Left lung (tissue), 14 donors: ENCODE measurements at places on chromosomes 3 and 15. TPM values are rescaled to one million over a fixed set of nuclear protein-coding genes. Genes with fewer than 3 reads are reported as not detected.

Gene GPR15
- not detected for polyA plus RNA-seq

GRCh38 chr3:24741506-24741905 lies 246.9 kb upstream of the THRB start:
- no peak for DNase-seq

Gene ACTRT3
- polyA plus RNA-seq, result 3.1 TPM

Gene PP2D1
- polyA plus RNA-seq, result 1.2 TPM

DNA sequence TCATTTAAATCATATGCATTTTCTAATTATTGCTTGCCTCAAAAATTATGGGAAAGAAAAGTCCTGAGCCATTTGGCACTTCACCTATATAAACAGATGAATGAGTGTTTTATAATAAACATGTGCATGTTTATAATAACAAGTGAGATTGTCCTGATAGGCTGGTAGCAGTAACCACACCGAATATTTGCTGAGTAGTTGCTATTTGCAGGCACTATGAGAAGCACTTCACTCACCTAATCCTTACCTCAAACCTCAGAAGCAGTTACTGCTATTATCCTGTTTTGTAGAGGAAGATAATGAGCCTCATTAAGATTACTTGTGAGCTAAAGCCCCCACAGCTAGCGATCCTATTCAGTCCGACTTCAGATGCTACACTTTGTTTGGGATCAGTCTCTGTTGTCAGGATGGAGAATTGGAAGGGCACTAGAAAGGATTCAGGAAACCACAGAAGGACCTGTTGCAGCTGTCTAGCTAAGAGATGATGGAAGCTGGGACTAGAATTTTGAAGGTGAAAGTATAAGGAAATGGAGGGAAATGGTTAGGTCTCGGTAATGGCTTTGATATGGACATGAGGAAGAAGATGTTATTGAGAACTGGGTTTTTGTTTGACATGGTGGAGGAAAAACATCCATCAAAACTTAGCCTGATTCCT lies 28.4 kb upstream of the MAGI1 start:
- no peak for DNase-seq

- DNase-seq, result peak; percentile 40
Observed at GRCh38 chr15:67183443-67184169, 70.9 kb downstream of the AAGAB start.

GRCh38 chr3:72748659-72749058 lies 99.6 kb downstream of the SHQ1 start:
- DNase-seq, result no peak

Gene TRIP4
- polyA plus RNA-seq, result 46.4 TPM

Gene CLDN16
- 0.04 TPM for polyA plus RNA-seq

- no peak for DNase-seq
Observed at GRCh38 chr3:129442947-129443346, 2.9 kb downstream of the IFT122 start.

- DNase-seq, result no peak
Observed at GRCh38 chr15:67133738-67134066, 68.3 kb downstream of the SMAD3 start.

- no peak for DNase-seq
Observed at GRCh38 chr3:94362393-94362792, 299.5 kb downstream of the NSUN3 start.

GRCh38 chr3:193021506-193022010 lies 103.9 kb upstream of the MB21D2 start:
- DNase-seq, result no peak

- DNase-seq, result peak; percentile 85
Observed at GRCh38 chr15:97875513-97876280, 84.8 kb upstream of the ARRDC4 start.

GRCh38 chr3:150091626-150092025 lies 120.9 kb upstream of the PFN2 start:
- DNase-seq, result no peak

DNA sequence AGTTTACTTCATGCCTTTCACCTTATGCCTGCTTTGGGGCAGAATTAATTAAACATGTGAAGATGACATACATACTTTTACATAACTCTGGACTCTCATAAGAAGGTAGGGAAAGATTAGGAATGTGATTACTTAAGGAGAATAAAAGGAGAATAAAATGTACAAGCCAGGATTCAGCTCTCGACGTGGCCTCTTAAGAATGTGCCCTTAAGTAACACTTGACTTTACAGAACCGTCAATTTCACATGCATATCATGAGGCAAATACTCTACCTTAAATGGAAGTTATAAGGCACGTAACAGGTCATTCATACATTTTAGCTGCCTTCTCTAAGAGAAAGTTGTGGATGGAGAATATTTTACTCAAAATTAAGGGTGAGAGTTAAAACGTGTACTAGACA lies 263.7 kb upstream of the LMCD1 start:
- no peak for DNase-seq

DNA sequence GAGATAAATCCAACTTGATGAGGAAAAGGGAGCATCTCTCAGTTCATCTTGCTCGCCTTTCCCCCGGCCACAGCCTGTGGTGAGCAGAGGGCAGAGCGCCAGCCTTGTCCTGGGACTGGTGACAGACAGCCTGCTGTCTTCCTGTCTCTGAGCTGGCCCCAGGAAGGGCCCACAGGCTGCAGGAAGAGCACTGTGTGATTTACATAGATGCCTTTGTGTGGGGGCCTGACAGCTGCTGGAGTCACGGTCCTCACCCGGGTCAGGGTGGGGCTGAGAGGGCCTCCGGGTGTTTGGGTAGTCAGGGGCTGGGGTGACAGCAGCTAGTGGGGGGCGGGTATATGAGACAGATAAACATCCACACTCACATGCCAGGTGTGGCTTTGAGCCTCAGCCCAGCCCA lies 29.3 kb downstream of the PLA2G4D start:
- no peak for DNase-seq

DNA sequence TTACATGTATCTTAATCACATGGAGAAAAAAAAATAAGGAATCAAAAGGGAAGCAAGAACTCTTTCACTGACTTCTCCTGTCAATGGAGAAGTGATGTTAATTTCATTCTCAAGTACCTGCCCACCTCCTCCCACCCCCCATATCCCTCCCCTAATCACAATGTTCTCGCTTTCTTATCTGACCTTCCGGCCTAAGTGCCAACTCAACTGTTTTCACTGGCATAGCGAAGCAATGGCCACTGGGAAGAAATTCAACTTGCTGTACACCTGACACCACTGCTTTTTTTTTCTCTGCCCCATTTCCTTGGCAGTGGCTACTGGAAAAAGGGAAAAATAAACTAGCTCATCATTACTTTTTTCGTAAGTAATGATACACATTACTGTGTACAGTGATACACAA lies 3.8 kb downstream of the SGO1 start:
- DNase-seq, result no peak

DNA sequence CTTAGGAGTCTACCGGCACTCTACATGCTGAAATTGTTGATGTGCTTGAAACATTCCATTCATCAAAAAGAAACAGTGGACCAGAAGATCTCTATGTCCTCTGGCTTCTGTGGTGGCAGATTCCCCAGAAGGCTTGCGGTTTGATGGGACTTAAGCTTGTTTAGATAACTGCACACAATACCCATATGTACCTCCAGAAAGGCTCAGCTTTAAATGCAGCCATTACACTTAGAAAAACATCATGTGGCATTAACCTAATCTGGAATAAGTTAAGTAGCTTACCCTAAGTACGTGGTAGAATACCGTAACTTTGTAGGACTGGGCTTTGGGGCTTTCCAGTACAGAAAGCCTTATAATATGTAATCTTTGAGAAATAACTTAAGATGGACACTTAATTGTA lies 187.3 kb downstream of the RBMS3 start:
- DNase-seq, result no peak

DNA sequence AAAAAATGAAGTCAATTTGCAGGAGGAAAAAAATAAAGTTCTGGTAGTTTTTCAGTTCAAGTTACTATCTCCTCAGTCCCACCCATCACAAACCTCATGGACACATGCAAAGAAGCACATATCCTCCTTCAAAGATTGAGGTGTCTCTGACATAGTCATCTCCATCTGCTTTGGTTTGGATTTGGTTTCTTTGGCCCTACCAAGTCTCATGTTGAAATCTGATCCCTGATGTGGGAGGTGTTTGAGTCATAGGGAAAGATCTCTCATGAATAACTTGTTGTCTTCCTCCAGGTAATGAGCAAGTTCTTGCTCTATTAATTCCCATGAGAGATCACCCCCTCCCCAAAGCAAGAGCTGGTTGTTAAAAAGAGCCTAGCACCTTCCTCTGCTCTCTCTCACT lies 446.8 kb downstream of the IGSF11 start:
- DNase-seq, result no peak

Gene SOX14
- not detected for polyA plus RNA-seq

Gene SEMA7A
- 6.6 TPM for polyA plus RNA-seq

DNA sequence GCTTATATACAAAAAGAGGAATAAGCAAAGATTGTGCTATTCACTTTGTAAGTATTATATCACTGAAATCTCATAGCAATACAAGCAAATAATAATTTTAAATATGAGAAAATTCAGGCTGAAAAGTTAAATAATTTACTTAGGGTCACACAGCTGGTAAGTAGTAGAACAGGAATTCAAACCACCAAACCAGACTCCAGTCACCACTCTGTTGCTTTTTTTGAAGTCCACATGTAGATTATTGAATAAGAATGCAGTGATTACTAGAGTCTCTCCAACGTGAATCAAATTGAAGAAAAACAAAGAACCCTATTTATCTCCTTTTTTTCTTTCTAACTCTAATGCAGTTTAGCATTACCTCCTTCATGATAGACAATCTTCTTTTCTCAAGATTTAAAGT lies 15.9 kb downstream of the SPICE1 start:
- no peak for DNase-seq

DNA sequence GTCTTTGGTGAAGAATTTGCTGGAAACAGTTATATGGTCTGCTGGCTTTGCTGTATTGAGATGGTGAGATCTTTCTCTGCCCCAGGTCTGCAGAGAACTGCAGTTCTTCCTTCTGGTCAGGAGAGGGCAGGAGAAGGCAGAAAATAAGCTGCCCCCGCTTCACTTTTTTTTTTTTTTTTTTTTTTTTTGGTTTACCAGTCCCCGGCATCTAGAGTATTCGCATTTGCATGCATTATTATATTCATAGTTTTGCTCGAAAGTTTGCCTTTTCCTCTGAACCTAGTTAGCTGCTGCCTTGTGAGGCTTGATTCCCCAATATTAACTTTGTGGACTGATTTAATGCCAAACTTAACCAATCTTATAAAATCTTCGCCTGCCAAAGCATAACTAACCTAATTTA lies 10.6 kb upstream of the PARL start:
- no peak for DNase-seq

Gene ZNF385D
- polyA plus RNA-seq, result 15.3 TPM

Gene CCDC13
- polyA plus RNA-seq, result 0.95 TPM

DNA sequence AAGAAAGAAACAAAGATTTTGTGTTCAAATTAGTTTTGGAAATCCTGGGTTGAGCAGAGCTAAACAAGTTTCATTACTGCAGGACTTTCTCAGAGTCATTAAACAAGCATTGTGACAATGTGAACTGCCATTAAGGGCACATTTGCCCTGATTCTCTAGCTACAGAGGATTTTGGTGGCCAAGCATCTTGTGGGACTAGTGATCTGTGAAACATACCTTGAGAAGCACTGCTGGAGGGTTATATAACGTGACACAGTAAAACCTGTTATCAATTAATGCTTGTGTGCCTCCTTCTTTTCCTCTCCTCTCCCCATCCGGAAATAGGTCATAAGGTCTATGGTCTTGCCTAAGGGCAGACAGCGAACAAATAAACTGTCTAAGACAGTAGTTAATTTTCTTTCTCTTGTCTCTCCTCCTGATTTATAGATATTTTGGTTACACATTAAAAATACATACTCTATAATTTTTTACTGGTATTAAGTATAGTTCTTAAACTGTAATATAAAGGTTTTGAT lies 167.3 kb upstream of the NANOGP8 start:
- DNase-seq, result no peak

- DNase-seq, result no peak
Observed at GRCh38 chr3:9023226-9023590, 59.9 kb upstream of the RAD18 start.

- no peak for DNase-seq
Observed at GRCh38 chr3:13483988-13484695, 4.0 kb downstream of the HDAC11 start.

Gene KBTBD13
- 0.71 TPM for polyA plus RNA-seq

DNA sequence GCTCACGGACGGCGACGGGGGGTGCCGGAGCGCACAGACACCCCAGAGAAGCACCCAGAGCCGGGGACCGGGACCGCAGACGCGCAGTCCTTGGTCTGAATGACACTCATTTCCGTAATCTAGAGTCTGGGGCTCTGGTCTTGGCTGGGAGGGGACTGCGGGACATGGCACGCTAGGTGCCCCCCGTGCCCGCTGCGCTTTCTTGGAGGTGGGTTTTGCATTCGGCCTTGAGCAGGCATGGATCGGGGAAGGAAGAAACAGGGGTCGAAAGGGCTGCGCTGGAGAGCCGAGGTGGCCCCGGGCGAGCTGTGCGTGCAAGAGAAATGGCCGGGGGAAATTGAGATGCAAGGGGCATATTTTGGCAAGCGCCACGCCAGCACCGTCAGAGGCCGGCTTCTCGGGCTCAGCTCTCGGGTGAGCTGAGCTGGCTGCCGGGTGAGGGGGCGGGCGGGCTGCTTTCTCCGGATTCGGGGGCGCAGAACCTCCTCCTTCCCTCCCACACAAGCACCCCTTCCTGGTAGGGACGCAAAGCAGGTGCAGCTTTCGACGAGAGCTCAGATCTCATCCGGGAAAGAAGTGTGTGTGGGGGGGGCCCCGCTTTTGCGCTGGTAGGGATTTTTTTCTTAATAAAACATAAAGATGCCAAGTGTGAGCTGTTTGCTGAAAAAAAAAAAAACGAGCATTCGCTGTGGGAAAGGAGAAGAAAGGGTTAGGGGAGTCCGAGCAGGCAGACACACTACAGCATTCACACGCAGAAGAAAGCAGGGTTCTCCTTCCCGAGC lies 963 bp upstream of the NTRK3 start:
- no peak for DNase-seq

- DNase-seq, result no peak
Observed at GRCh38 chr15:35540885-35541284, 5.1 kb downstream of the DPH6 start.

GRCh38 chr3:124747111-124747981 lies 17.1 kb downstream of the UMPS start:
- DNase-seq, result no peak

Gene CP
- polyA plus RNA-seq, result 11.6 TPM

- no peak for DNase-seq
Observed at GRCh38 chr3:48928679-48929078, 10.0 kb downstream of the ARIH2 start.

- DNase-seq, result no peak
Observed at GRCh38 chr15:88661041-88661700, 22.4 kb downstream of the ISG20 start.

Gene NUSAP1
- polyA plus RNA-seq, result 147 TPM

- DNase-seq, result no peak
Observed at GRCh38 chr3:184011937-184012889, 5.5 kb downstream of the ABCC5 start.

Gene SCN10A
- not detected for polyA plus RNA-seq

DNA sequence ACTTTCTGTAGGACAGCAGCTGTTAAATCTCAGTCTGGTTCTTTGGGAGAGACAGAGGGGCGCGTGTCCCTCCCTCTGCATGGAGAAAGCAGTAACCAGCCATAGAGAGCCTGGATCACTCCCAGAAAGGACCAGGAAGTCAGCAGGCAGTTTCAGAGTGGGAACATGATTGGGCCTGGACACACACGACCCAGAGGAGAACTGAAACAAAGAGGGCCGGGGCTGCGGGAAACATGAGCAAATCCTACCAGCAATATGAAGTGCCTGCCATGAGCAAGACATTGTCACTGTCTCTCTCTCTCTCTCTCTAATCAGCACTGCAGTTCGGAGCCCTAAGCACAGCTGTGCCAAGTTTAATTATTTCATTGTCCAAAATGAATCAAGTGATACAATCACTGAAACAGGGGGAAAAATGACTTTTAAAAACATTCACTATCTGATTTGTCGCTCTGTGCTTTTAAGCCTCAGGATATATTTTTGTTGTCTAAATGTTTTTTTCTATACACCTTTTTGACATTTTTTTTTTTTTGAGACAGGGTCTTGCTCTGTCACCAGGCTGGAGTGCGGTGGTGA lies 17.6 kb downstream of the MUC13 start:
- peak; percentile 31 for DNase-seq
